Stimulated activated CD8-positive, alpha-beta memory T cell treated with anti-CD3 and anti-CD28 coated beads, Interleukin-7, amount 100 ng/mL, for 4 hours (primary cell): ENCODE measurements at places on chromosomes 1 and 21.

GRCh38 chr1:15011661-15012060 is 141.9 kb upstream of the TMEM51 start:
- no peak for DNase-seq

DNA sequence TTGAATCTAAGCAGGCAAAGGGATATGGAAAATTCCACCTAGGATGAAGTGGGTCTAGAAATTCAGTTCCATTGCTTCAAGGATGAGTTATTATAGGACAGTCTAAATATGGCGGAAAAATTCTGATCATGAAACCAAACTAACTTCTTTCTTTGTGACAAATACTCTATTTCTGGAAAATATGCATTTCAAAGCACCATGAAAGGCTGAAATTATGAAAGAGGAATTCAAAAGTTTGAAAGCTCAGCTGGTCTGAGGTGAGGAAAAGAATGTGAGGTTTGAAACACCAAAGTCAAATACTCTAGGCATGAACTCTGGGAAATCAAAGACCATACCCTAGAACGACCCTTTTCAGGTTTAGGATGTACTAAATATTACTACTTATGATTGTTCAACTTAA is 36.4 kb upstream of the COL11A1 start:
- no peak for DNase-seq

- no peak for DNase-seq
Measured at GRCh38 chr21:39265603-39266002, 47.8 kb downstream of the BRWD1 start.

DNA sequence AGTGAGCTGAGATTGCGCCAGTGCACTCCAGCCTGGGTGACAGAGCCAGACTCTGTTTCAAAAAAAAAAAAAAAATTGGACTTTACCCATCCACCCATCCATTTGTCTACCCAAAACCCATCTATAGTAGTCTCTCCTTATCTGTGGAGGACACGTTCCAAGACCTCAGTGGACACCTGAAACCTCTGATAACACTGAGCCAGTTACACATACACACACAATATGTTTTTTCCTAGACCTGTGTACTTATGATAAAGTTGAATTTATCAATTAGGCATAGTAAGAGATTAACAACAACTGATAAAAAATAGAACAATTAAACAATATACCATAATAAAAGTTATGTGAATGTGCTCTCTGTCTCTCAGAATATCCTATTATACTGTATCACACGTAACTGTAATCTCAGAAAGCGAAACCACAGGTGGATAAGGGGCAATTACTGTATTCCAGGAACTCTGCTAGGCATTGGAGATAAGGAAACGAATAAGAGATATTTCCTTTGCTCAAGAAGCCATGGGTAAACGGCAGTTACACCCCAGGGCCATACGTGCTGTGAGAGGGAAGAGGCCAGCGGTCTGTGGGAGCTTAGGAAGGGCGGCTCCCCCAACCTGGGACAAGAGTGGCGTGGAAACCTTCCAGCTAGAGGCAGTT is 84.2 kb upstream of the DISP3 start:
- DNase-seq: no peak

DNA sequence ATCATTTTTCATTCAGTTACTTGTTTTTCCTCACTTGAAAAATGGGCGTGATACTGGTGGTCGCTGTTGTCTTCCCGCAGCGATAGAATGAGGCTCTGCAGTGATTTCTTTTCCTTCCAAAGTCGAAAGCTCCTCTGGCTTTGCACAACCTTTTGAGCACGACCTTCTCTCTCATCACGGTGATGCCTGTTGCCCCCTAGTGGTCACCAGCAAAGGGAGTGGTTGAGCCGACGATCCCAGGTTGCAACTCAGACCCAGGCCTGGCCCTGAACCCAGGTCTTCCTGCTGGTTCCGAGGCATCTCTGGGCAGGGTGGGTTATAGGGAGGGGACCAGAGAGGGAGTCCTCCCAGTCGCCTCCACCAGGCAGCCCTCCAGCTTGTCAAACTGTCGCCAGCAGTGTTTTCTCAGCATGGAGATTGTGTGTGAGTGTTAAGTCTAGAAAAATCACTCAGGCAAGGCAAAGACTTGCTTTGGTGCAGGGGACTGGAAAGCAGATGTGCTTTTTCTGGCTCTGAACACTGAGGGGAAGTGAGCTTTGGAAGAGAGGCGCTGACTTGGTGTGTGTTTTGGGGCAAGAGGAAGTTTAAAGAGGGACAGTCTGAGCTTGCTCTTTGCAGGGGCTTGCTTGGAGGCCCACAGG is 285.3 kb downstream of the CAMTA1 start:
- no peak for DNase-seq

GRCh38 chr1:24727501-24728216 is 17.6 kb upstream of the CLIC4 start:
- no peak for DNase-seq

DNA sequence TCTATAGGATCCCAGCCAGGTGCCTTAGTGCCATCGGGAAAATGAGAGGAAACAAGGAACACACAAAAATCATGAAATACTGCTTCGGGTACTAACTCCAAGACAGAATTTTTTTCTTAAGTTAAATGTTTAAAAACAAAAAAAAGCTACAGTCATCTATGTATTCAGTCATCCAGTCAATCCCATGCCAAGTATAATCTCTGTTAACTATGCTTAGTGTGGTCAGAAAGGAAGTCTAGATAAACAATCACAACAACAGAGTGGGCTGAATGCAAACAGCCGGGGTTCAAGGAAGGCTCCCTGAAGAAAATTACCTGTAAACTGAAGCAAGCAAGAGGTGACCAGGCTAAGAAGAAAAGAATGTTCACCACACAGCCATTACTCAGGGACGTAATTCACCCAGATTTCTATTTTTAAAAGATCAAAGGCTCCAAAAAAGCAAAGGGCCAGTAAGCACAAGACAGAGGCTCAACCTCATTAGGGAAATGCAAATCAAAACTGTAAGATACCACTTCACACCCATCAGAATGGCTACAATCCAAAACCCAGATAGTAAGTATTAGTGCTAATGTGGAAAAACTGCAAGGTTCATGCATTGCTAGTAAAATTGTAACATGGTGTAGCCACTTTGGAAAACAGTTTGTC is 53.0 kb downstream of the RERE start:
- DNase-seq: no peak

GRCh38 chr1:77007675-77008074 is 140.4 kb downstream of the ST6GALNAC5 start:
- no peak for DNase-seq

DNA sequence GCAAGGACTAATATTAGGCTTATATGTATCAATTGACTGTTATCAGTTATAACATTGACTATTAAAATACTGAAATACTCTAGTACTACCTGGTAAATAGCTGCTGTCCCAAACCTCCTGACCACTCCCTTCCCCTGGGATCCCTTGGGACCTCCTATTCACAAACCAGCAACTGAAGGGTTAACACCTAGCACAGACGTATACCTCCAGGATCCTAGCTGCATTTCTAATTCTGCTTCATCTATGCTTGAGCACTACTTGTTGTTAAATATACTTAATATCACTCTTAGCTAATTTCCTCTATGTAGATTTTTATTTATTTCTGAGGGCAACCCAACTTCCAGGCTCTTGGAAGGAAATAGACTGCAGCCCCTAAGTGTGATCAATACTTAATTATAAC is 1.8 kb upstream of the NFYC start:
- no peak for DNase-seq

- DNase-seq: no peak
Measured at GRCh38 chr1:32884726-32885125, 1.6 kb upstream of the HPCA start.

DNA sequence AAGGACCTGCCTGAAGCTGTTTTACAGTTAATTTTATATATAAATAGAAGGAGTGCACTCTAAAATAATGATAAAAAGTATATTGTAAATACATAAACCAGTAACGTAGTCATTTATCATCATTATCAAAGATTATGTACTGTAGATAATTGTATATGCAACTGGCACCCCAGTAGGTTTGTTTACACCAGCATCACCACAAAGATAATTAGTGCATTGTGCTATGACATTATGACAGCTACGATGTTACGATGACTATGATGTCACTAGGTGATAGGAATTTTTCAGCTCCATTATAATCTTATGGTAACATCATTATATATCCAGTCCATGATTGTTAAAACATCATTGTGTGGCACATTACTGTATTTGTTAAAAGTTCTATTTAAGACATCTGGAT is 185.2 kb downstream of the LBR start:
- no peak for DNase-seq

- no peak for DNase-seq
Measured at GRCh38 chr1:97441966-97442365, 478.9 kb downstream of the DPYD start.

DNA sequence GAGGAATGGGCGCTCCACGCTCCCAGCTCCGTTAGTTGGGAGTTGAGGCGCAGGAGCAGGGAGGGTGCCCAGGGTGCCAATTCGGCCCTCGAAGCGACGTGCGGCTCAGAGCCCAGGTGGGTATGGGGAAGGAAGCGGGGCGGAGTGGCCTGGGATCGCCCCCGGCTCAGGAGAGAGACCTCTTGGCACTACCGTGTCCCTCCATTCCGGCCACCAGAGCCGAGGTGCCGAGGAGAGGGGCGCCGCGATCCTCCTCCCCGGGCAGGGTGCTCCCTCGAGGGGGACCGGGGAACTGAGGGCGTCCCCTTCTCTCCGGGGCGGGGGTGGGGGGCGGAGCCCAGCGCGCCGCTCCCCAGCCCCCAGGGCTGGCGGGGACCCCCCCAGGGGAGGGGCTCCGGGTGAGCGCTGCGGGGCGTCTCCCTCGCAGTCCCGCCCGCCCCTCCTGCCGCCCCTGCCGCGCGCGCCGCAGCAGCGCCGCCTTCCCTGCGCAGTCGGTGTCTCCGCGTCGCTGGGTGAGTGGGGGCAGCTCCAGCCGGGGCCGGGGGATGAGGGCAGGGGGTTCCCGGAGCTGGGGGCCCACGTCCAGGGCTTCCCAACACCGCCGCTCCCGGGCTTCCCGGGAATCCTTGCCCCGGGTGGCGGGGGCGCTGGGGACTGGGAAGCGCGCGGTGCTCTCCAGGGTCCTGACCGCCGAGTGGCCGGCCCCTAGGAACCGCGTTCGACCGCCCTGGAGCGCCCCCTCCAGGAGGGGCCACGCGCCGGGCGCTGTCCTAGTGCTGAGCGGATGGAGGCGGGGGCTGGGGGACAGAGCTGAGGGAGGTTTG is at the start of gene HPCA:
Gene HPCA (plus strand): TSS at position 488 of the 824 bp plus-strand sequence. CDS start 2,408 bp downstream, outside the sequence.
- no peak for DNase-seq

GRCh38 chr1:101371259-101371658 is 134.4 kb downstream of the S1PR1 start:
- DNase-seq: no peak

- DNase-seq: no peak
Measured at GRCh38 chr1:64295561-64295960, 92.1 kb downstream of the UBE2U start.

DNA sequence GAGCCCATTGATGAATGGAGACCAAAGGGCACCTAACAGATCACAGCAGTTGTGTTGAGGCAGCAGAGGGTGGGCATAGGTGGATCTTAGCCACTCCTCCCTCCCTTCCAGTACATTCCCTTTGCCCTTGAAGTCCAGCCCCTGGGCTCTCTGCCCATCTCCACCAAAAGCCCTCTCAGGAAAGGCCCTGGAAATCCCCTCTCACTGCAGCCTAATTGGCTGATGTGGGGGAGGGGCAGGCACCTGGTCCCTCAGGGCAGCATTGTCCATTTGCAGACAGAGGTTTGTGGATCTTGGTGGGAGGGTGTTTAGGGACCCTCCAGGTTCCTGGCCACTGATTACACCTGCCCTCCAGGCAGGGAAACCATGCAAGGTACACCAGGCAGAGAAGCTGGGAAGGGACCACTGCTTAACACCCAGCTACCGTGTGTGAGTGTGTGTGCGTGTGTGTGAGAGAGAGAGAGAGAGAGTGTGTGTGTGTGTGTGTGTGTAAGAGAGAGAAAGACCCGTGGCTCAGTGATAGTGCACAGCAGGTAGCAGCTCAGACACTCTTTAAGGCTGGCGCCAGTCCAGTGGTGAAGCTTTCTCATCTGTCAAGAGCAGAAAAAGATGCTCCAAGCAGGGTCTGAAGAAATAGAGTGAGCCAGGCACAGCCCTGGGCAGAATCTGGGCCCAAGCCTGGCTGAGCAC is 71.1 kb downstream of the MATN1 start:
- DNase-seq: no peak

DNA sequence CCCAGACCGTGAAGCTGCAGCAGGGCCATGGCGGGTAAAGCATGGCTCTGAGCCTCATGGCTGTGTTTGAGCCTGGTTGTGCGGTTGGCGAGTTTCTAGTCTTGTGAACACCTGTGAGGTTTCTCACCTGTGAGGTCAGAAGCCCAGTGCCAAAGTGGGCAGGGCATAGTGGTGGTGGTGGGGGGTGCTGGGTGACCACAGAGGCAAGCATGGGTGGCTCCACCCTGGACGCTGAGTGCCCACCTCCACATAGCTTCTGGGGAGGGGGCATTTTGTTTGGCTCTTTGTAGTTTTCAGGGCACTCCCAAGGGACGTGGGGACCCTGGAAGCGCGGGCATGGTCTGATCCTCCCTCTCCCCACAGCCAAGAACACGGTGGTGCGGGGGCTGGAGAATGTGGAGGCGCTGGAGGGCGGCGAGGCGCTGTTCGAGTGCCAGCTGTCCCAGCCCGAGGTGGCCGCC is 91.1 kb downstream of the TRIM11 start:
- DNase-seq: no peak

DNA sequence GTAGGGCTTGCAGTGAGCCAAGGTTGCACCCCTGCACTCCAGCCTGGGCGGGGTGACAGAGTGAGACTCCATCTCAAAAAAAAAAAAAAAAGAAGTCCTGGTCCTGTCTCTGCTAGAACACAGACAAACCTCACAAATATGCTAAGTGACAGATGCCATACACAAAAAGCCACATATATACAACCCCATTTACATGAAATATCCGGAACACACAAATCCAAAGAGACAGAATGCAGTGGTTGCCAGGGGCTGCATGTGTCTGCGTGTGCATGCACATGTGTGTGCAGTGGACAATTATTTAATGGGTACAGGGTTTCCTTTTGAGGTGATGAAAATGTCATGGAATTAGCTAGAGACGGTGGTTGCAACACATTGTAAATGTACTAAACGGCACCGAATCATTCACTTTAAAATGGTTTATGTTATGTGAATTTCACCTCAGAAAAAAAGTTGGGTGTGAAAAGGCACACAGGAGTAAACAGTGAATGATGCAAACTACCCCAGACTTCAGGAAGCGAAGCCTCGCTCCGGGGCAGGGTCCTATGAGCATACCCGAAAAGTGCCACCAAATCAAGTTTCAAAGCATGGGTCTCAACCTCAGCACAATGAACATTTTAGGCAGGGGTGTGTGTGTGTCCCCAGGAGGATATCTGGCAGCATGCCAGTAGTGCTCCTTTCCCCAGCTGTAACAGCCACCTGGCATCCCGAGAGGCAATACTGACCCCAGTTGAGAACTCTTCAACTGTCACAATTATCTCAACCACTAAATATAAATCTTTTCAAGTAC is 48.3 kb downstream of the GNB1 start:
- no peak for DNase-seq
